ENCODE measurements at places on chromosomes 16 and 17.

GRCh38 chr17:3544365-3544764 is 13.2 kb downstream of the TRPV3 start:
- DNase-seq: no peak

DNA sequence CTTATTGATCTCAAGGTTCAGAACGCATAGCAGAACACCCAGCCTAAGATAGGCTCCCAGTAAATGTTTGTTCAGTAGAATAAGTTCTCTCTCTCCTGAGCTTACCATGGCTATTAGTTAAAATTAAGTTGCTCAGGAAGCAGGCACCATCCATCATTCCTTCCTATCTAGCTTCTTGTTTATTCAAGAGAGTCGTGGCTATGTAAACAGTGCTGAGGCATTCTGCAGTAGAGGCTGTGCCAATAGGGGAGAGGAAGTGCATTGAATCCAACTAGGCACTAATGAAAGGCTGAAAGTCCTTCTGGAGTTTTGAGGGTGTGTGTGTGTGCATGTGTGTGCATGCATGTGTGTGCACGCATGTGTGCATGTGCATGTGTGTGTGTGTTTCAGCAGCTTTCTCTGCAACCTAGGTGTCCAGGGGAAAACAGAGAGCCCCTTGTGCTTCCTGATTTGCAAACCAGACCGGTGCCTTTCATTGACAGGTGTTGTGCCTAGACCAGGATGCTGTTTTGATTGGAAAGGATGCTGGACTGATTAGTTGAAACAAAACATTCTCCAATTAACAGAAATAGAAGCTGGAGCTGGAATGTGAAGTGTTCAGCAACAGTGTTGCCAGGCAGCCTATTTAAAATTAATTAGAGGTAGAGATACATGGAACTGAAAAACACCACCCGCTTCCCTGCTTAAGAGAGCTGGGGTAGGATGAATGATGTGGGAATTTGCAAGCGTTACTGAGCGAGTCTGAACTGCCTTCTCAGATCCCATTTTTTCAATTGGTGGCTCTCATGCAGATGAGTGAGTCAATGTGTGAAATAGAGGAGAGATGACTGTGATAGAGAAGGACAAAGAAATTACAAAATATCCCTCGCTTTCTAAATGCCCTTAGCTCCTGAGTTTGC is 103.3 kb upstream of the CLEC3A start:
- peak; percentile 85 for DNase-seq

GRCh38 chr17:11608396-11608795 is 10.1 kb downstream of the DNAH9 start:
- peak; percentile 0 for DNase-seq

DNA sequence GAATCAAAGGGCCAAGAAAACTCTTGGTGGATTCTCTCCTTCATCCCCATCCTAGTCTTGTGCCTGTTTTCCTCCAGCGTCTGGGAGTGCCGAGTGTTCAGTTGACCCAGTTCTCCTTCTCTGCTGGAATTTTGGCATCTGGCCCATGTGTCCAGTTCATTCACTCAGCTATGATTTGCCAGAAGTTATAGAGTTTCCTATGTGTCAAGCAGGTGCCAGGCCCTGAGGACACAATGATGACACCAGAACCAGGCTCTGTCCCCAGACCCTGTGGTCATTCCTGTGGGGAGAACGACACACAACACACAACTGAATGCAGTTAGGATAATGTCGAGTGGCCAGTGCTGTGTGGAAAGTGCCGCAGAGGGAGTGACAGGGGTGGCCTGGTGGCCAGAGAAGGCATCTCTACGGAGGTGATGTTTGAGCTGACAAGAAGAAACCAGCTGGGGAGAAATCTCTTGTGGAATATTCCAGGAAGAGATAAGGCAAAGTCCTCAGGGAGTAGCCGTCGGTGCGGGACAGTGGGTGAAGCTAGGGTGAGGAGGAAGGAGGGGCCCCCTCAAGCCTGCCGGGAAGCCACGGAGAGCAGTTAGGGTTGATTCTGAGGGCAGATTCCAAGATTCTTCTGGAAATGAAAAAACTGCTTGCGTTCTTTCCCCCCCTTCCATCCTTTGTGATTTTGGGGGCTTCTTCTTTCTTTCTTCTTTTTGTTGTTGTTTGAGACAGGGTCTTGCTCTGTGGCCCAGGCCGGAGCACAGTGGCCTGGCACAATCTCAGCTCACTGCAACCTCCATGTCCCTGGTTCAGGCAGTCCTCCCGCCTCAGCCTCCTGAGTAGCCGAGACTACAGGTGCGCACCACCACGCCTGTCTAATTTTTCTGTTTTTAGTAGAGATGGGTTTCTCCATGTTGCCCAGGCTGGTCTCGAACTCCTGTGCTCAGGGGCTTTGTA is 35.8 kb upstream of the IL34 start:
- peak; percentile 69 for DNase-seq

GRCh38 chr17:46822388-46822921 is 4.0 kb upstream of the WNT3 start:
- DNase-seq: no peak

Data from fibroblast of villous mesenchyme (primary cell).